ENCODE measurements at places on chromosomes 6 and 20.

GRCh38 chr20:43231829-43232228, 42.1 kb upstream of the PTPRT start:
- DNase-seq = no peak

- DNase-seq = no peak
These were observed 547.6 kb downstream of the TBC1D32 start for GRCh38 chr6:120786682-120787081.

- no peak for DNase-seq
These were observed 1241.7 kb upstream of the ADGRB3 start for GRCh38 chr6:67393356-67393755.

GRCh38 chr20:21523281-21523868, 9.5 kb upstream of the NKX2-2 start:
- no peak for DNase-seq

All from activated naive CD8-positive, alpha-beta T cell treated with anti-CD3 and anti-CD28 coated beads, Interleukin-2, amount 10 ng/mL, durations not matched to agents 7 days and 5 days (primary cell).